ENCODE measurements at places on chromosomes 16 and 17. TPM values are rescaled to one million over a fixed set of nuclear protein-coding genes. Genes with fewer than 3 reads are reported as not detected.
A peak's percentile ranks its signal among the peaks of the same experiment; 100 is the strongest.

DNA sequence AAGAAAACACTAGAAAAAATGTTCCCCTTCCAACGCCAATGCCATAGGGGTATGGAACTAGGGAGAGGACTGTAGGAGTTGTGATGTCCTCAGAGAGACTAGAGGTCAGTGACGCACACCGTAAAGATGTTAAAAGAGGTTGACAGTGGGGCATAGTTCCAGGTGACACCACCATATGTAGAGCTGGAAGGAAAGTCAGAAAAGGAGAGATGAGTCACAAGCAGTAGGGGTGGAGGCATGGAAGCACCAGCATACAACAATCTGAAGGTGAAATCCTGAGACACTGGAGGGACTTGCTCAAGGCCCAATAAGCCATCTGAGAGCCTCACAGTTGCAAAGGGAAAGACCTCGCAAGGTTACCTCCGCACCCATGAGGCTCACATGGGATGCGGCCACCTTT is 76.0 kb downstream of the ZNF18 start:
- DNase-seq: no peak
- no peaks in the 10 kb centered on the region for H3K36me3 ChIP-seq

DNA sequence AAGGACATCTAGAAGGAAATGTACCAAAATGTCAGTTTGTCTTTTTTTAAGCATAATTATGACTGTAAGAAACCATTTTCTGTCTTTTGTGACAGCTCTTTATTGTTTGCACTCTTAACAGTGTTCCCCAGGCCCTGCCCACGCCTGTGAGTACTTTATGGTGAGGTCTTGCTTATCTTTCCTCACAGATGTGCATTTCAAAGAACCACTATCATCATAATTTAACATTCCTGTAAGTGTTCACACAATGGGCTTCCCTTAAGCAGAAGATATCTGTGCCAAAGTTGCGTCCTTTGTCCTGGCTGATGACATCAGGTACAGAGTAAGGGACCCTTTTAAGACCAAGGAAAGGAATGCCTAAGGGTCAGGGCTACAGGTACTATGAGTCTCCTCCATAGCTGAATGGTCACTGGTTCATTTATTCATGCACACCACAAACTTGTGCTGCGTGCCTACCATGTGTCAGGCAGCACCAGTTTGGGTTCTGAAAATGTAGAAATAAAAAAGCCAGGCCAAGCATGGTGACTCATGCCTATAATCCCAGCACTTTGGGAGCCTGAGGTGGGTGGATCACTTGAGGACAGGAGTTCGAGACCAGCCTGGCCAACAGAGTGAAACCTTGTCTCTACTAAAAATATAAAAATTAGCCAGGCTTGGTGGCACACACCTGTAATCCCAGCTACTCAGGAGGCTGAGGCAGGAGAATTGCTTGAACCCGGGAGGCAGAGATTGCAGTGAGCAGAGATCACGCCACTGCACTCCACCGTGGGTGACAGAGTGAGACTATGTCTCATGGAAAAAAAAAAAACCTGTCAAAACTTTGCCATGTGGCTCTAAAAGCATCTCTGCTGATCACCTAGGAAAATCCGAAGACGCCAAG is 55.4 kb upstream of the NLK start:
- no peak for DNase-seq
- H3K4me1 ChIP-seq: no peaks in the 10 kb centered on the region
- H3K27ac ChIP-seq: no peak overlapping the region
- no peaks in the 10 kb centered on the region for H3K36me3 ChIP-seq
- no peaks in the 10 kb centered on the region for H3K27me3 ChIP-seq

MT4 gene
- not detected for total RNA-seq

GRCh38 chr17:75135946-75136345 is 4.4 kb upstream of the NT5C start:
- H3K27ac ChIP-seq: no peak overlapping the region
- peaks cover 1% of the 10 kb centered on the region for H3K36me3 ChIP-seq
- no peak for DNase-seq
- no peak overlapping the region for H3K4me3 ChIP-seq
- no peaks in the 10 kb centered on the region for H3K27me3 ChIP-seq

IGF2BP1 gene
- not detected for total RNA-seq

- no peak overlapping the region for H3K4me3 ChIP-seq
- no peak overlapping the region for H3K27ac ChIP-seq
- H3K4me1 ChIP-seq: peaks cover 4% of the 10 kb centered on the region
- H3K36me3 ChIP-seq: no peaks in the 10 kb centered on the region
These were observed 43.6 kb downstream of the HOXB1 start for GRCh38 chr17:48487221-48487620.

- no peaks in the 10 kb centered on the region for H3K4me1 ChIP-seq
- DNase-seq: peak; percentile 19
- no peak overlapping the region for H3K4me3 ChIP-seq
- H3K36me3 ChIP-seq: no peaks in the 10 kb centered on the region
These were observed 371.5 kb downstream of the SEC14L1 start for GRCh38 chr17:77512062-77512946.

- H3K4me3 ChIP-seq: no peak overlapping the region
- H3K36me3 ChIP-seq: no peaks in the 10 kb centered on the region
These were observed 11.7 kb downstream of the TMEM100 start for GRCh38 chr17:55710829-55711496.

KLHL36 gene
- 56.3 TPM for total RNA-seq

- no peak for DNase-seq
- H3K27ac ChIP-seq: no peak overlapping the region
- H3K4me1 ChIP-seq: no peaks in the 10 kb centered on the region
- H3K4me3 ChIP-seq: no peak overlapping the region
These were observed 383.4 kb upstream of the RBFOX1 start for GRCh38 chr16:6949240-6949639.

DNA sequence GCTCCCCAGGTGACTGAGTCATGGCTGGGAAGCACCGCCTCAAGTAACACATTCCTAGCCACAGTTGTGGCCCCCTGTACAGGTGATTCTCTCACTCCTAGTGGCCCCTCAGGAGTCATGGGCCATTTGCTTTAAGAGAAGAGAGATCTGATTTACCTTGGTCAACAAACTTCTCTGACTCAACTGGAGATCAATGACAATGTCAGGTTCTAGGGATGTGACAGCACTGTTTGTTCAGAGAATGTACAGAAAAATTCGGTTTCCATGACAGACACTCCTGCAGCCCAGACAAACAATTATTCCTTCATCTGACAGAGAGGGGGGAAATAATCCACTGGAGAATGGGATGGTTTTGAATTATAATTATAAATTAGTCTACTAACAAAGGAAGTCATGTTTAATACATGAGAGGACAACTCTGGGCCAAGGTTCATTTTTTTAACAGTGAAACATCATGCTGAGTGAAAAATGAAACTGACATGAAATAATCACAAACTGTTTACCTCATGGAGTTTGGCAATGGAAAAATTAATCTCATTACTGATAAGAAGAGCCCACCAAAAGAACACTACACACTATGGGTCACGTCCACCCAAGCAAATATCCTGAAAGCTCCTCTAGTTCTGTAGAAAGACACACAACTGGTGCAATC is 9.7 kb downstream of the ERN1 start:
- no peaks in the 10 kb centered on the region for H3K27me3 ChIP-seq
- H3K4me1 ChIP-seq: peaks cover 53% of the 10 kb centered on the region
- DNase-seq: no peak
- H3K27ac ChIP-seq: peak overlapping the region; percentile 67
- H3K36me3 ChIP-seq: no peaks in the 10 kb centered on the region
- no peak overlapping the region for H3K4me3 ChIP-seq

CES5A gene
- not detected for total RNA-seq

KRTAP4-3 gene
- total RNA-seq: not detected

DNA sequence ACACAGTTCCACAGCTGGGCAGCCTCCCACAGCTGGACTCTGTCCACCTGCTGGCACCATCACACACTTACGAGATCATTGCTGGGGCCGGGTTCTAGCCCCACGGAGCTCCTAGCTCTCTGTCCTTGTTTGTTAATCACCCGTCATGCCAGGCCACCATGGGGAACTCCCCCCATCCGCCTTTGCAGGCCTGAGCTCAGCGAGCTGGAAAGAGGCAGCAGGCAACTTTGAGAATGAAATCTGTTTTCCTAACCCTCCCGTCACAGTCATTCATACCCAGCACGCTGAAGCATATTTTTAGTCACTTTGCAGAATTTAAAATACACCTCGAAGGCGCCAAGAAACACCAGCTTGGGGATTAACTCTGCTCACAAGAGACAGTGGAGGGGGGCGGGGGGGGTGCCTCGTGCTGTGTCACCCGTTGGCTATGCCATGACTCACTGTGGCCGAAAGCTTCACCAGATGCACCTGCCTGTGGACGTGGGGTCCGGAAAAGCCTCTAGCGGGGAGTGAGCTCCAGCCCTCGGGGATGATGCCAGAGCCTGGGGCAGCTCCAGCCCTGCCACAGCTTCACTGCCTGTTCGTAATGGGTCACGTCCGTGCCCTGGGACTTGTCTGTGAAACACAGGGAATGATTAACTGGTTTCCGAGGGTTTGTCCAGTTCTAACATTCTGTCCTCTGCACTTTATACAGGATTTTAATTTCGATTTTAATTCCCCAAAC is 1.4 kb upstream of the SPNS2 start:
- H3K4me1 ChIP-seq: peaks cover 18% of the 10 kb centered on the region
- no peak overlapping the region for H3K4me3 ChIP-seq
- DNase-seq: no peak
- H3K27ac ChIP-seq: no peak overlapping the region
- H3K36me3 ChIP-seq: no peaks in the 10 kb centered on the region

DNA sequence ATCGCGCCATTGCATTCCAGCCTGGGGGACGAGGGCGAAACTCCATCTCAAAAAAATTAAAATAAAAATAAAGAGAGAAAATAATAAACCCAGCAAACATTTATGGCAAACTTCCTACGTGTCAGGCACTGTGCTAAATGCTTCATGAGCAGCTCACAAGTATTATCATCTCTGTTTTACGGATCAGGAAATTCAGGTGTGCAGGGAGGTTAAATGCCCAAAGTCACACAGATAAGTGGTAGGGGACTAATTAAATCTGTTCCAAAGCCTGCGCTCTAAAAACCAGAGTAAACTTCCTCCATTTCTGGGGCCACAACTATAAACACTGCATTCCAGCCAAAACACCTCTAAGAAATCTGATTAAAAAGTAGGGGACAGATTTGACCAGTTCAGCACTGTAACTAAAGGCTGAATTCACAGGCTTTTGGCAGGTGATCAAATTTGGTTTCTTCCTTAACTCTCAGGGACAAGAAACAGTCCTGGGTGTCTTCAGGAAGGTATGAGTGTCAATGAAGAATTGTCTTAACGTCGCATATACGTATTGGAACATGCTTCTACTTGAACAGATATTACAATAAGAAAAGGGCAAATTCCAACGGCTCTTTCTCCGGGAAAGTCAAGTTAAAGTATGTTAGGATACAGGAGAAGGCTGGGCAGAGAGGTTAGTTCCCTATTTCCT is 996 bp downstream of the STRADA start:
- peaks cover 10% of the 10 kb centered on the region for H3K36me3 ChIP-seq
- H3K4me3 ChIP-seq: peak overlapping the region; percentile 95
- H3K27ac ChIP-seq: peak overlapping the region; percentile 96
- peaks cover 12% of the 10 kb centered on the region for H3K4me1 ChIP-seq
- DNase-seq: no peak

DNA sequence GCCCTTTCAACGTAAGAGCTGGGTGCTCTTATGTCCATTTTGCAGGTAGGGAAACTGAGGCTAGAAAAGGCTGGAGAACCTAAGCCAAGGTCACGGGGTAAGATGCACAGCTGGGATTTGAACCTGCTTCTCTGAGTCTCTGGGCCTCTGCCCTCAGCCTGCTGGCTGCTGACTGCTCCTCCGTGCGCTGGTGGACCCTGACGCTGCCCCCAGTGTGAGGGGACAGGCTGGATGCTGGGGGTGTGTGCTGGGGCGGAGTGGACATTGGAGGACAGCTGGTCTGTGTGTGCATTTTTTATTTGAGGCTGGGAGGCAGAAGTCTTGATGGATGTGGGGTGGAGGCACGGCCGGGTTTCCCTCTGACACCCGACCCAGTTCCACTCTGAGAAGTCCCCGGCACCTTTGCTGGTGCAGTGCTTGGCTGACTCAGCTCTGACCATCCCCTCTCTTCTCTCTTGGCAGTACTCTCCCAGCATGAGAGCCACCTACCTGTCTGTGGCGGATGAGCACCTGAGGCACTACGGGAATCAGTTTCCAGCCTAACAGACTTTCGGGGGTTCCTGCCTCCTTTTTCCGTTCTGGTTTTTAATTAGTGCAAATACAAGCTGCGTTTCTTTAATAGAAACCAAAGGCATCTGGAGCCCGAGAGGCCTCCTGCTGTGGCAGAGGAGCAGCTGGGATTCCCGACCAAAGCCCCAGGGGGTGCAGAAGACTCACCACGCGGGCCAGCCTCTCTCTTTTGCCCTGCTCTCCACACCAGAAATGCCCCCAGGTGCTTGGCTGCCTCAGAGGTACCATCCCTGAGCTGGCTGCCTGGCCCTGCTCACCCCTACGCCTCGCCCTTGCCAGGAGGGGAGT is 14.1 kb upstream of the DNAI2 start:
- no peaks in the 10 kb centered on the region for H3K4me1 ChIP-seq
- no peaks in the 10 kb centered on the region for H3K27me3 ChIP-seq
- no peak overlapping the region for H3K27ac ChIP-seq
- no peaks in the 10 kb centered on the region for H3K36me3 ChIP-seq
- no peak for DNase-seq

DNA sequence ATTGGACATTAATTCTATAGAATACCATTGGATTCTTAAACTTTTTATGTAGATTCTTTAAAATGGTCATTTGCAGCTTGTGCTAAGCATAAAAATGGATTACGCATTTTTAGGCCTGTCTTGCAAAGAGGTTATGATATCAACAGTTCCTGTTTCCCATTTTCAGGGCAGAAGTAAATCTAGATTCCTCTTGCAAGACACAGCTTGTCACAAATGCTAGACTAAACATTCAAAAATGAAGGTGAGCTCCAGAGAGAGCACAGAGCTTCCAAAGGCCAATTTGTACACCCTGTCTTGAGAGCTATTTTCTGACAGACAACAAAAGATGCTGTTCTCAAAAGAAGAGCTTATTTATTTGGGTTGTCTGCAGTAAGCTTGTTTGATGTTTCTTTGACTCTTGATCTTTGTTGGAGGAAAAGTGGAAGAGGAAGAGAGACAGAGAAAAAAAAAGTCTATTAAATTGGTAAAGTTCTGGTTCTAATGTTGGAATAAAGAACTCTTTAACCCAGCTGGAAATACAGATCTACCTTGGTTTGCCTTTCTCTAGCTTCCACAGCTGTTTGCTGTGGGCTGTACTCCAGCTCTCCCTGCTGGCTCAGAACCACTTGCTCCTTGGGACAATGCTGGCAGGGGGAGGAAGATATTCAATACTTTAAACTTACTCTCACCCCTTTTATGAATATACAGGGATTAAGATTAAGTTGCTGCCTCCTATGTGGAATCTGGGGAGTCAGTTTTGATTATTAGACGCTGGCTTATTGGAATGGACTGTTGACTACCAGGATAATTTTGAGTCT is 651.8 kb downstream of the CDH11 start:
- H3K4me1 ChIP-seq: no peaks in the 10 kb centered on the region
- no peaks in the 10 kb centered on the region for H3K27me3 ChIP-seq
- DNase-seq: no peak
- no peak overlapping the region for H3K4me3 ChIP-seq

MARF1 gene
- total RNA-seq: 97.1 TPM

GRCh38 chr16:50472472-50472871 is 75.7 kb upstream of the NKD1 start:
- H3K4me3 ChIP-seq: no peak overlapping the region
- peaks cover 5% of the 10 kb centered on the region for H3K4me1 ChIP-seq
- no peak for DNase-seq
- no peaks in the 10 kb centered on the region for H3K36me3 ChIP-seq
- H3K27ac ChIP-seq: no peak overlapping the region

HCRT gene
- total RNA-seq: not detected

KRT23 gene
- 1.1 TPM for total RNA-seq

GRCh38 chr16:12682432-12683165 is 121.1 kb downstream of the CPPED1 start:
- no peaks in the 10 kb centered on the region for H3K27me3 ChIP-seq
- no peak overlapping the region for H3K4me3 ChIP-seq
- H3K27ac ChIP-seq: no peak overlapping the region
- no peaks in the 10 kb centered on the region for H3K4me1 ChIP-seq

Data from upper lobe of right lung (tissue), 1 donor.